ENCODE measurements at places on chromosomes 16 and 17.
A peak's percentile ranks its signal among the peaks of the same experiment; 100 is the strongest.

DNA sequence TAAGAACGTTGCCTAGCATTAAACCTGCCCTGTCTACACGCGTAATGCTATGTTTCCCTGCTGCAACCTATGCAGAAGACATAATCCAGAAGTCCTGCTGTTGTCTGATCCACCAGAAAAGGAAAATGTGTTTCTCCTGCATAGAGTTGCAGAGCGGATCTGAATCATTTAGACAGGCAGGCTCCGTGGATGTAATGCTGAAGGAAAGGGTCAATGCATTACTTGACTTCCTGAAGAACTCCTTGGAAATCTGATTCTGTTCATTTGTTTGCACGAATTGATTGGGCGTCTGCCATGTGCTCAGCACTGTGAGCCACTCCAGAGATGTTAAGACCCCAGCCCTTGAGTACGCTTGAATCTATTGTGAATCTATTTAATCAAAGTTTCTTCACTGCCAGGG, 83.4 kb downstream of the FOXL1 start:
- DNase-seq = no peak

- no peak for DNase-seq
These were observed 14.2 kb downstream of the ANKFN1 start for GRCh38 chr17:56167491-56167890.

DNA sequence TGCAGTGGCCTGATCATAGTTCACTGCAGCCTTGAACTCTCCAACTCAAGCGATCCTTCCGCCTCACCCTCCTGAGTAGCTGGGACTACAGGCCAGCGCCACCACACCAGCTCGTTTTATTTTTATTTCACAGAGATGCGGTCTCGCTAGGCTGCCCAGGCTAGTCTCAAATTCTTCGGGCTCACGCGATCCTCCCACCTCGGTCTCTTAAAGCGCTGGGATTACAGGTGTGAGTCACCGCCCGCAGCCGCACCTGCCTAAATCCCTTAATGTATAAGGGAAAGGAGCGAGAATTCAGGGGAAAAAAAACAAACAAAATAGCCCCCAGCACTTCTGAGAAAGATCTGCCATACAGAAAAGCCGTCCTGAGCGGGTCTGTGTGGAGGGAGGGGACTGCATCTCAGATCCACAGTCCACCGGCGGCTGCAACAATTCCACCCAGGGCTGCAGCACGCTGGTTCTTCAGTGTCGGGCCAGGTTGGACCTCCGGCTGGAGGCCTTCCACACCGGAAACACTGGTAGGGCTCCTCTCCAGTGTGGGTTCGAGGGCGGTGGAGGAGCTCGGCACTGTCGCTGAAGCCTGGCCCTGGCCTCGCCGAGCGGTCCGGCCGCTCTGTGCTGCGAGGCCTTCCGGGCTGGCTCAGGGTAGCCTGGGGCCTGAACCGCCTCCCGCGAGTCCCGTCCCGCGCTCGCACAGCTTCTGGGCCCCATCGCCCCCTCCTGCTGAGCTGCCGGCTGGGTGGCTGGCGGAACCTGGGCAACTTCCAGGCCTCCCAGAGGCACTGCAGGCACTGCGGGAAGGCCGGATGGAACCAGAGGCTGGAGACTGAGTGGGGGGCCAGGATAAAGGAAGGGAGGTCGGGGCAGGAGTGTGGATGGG, 7.0 kb downstream of the ZNF843 start:
- DNase-seq = peak; percentile 44

DNA sequence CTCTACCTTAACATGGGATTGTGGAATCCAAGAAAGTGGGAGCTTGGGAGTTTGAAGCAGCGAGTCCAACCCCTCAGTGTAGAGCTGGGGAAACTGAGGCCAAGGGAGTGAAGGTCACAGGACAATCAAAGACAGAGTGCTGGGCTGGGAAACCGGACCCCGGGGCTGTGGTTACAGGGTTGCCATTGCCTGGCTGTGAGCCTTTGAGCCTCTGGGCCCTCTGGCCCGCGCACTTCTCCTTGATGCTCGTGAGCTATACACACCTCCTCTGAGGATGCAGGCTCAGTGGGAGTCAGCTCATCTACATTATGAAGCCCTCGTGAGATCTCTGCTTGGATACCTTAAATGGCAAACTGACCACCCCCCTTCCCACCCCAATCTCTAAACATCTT, 2.1 kb downstream of the ABCC3 start:
- no peak for DNase-seq

DNA sequence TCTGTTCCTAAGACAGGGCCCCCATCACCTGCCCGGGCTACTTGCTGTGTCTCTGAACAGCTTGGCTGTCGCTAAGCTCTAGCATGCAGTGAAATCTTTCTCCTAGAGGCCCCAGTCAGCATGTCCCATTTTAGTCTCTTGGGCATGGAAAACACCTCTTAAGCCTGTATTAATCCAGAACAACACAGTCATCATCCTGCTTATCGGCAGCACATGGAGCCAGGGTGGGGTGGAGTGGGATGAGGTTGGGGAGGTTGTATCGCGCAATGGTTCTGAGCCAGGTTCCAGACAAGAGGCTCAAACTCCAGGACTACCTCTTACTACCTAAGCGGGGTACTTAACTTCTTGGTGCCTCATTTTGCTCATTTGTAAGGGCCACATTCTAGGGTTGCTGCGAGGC, 7.8 kb downstream of the ST6GALNAC2 start:
- no peak for DNase-seq

- no peak for DNase-seq
These were observed 9.4 kb downstream of the CCDC182 start for GRCh38 chr17:57735707-57736106.

- DNase-seq = no peak
These were observed 656.2 kb downstream of the KCNJ2 start for GRCh38 chr17:70825321-70826125.

Measured in LoVo (cell line).